Activated gamma-delta T cell treated with anti-CD3 and anti-CD28 coated beads, Interleukin-2, amount 50 U/mL, for 16 hours (primary cell): ENCODE measurements at places on chromosomes 1 and 21.

DNA sequence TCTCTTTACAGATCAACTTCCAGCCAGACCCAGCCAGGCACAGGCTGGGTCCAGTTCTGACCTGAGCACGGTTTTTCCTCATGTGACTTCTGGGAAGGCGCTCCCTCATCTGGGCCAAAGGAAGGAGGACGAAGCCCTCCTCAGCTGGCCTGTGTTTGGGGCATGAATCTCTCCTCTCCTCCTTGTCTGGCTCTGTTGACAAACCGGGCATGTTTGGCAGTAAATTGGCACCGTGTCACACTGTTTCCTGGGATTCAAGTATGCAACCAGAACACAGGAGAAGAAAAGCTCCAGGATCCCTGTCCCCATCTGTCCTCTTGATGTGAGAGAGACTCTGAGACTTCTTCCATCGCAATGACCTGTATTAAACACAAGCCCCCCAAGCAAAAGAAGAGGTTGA, 18.3 kb downstream of the NECAP2 start:
- DNase-seq: no peak

- DNase-seq: no peak
Observed at GRCh38 chr1:20672265-20672632, 11.1 kb upstream of the DDOST start.

DNA sequence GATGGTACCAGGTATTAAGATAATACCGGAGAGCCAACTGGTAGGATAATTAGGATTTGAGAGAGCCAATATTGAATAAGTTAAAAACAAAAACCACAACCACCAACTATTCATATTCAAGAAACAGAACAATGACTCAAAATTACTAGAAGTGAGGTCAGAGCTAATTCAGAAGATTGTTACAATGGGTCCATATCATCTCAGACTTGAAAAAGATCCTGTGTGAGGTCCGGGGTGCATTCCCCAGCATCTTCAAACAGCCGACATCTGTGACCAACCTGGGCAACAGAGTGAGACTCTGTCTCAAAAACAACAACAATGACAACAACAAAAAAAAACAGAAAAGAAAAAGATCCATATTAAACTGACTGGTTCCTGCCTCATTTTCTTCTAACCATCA, 18.6 kb downstream of the AK2 start:
- DNase-seq: no peak

DNA sequence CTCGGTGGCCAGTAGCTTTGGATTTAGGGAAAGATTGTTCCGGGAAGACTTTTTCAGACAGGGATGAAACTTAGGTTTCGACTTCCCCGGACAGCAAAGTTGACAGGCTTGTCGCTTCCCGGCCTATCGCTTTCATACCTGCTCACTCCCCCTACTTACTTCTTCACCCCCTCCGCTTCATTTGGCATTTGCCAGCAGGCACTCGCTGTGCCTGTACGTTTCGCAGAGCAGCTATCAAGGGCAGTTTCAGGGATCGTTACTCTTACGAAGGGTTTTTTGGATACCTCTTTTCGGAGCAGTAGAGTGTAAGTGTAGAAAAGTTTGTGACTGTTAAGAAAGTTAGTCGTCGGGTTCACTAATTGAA, 393 bp downstream of the BLZF1 start:
- no peak for DNase-seq

GRCh38 chr1:30319765-30320580, 403.4 kb downstream of the MATN1 start:
- no peak for DNase-seq

- no peak for DNase-seq
Observed at GRCh38 chr1:207888652-207889051, 22.3 kb downstream of the CD34 start.

DNA sequence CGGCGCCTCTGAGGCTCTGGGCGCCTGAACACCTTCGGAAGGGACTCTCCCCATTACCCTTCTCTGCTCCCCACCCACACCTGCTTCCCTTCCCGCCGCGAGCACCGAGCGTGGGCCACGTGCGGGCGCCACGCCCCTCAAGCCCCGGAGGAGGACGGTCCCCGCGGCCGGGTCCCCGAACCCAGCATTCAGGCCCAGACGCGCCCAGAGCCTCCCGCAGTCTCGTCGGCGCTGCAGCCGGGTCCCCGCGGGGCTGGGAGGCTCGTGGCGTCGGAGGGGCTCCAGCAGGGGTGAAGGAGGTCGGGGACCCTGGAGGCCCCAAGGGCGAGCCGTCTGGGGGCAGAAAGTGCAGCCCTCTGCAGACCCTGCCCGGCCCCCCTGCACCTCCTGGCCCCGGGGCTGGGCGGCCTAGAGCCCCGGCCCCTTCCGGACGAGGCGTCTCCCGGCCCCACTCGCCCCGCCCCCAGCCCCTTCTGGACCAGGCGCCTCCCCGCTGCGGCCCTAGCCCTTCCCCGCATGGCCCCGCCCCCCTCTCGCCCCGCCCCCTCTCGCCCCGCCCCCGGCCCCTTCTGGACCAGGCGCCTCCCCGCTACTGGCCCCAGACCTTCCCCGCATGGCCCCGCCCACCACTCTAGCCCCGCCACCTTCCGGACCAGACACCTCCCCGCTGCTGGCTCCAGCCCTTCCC, 378 bp upstream of the SMIM1 start:
- DNase-seq: peak; percentile 78

GRCh38 chr1:75725861-75726361, 1.4 kb downstream of the ACADM start:
- no peak for DNase-seq

GRCh38 chr1:29682919-29683295, 446.6 kb downstream of the PTPRU start:
- DNase-seq: no peak

DNA sequence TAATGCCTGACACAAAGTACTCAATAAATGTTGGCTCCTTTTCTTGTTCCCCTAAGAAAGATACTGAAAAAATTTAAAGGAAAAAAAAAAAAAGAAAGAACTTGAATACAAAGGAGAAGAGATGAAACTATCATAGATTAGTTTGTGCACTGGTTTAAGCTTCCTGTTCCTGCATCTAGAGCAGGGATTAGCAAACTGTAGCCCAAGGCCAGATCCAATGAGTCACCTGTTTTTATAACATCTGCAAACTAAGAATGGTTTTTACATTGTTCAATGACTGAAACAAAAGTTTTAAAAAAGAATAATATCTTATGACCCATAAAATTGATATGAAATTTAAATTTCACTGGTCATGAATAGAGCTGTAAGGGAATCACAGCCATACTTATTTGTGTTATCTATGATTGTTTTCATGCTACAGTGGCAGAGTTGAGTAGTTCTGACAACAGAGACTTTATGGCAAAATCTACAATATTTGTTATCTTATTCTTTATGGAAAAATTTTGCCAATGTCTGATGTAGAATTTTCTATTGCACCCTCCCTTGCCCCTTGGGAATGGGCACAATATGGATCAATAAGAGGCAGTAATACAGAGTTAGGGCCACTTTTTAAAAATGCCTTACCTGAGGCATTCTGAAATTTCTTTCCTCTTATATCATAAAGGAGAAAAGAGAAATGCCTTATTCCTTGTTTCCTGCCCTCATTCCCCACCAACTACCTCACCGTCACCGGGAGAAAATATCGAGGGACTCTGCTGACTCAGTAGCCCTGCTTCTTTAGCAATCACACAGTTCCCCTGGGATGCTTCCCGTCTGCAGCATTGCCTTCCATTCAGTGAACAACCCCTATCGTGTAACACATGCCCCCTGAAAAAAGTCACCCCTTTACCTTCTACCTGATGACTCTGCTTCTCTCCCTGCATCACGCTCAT, 50.6 kb downstream of the WDR64 start:
- DNase-seq: no peak

DNA sequence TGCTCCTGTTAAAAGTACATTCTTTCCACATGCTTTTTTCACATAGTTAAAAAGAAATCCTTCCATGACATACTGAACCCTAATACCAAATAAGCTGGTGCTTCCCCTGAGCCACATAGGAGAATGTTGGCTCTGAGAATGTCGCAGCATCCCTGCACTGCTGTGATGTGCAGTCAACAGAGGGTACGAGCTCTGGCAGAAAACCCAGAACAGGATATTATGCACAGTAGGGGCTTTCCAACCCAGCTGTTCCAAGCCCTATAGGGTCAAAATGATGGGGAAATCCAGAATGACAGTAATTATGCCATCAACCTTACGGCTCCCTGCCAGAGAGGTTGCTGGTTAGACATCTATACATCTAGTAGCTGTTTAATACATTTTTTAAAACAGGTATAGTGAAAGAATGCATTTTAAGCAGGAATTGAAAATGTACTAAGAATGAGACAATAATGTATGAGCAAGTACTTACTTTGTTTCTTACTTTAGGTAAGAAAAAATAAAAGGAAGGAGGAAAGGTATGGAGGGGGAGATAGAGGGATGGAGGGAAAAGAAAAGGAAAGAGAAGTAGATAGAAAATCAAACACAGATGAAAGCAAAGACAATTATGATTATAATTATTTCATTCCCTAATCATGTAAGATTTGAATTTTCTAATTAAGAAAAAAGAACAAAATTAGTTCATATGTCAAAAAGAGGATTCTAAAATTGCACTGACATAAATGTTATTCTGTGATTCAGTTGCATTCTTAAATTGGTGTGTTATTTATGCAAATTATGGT, 126.0 kb downstream of the NR5A2 start:
- peak; percentile 37 for DNase-seq

DNA sequence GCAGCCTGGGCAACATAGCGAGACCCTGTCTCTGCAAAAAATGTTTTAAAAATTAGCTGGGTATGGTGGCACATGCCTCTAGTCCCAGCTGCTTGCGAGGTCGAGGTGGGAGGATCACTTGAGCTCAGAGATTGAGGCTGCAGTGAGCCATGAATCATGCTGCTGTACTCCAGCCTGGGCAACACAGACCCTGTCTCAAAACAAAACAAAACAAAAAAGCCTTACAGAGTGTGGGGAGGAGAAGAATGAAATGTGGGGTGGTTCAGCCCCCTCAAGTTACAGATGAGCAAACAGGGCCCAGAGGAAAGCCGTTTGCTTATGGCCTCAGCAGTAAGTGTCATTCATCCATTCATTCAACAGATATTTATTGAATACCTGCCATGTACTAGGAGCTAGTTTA, 40.7 kb downstream of the RPS6KA1 start:
- no peak for DNase-seq

DNA sequence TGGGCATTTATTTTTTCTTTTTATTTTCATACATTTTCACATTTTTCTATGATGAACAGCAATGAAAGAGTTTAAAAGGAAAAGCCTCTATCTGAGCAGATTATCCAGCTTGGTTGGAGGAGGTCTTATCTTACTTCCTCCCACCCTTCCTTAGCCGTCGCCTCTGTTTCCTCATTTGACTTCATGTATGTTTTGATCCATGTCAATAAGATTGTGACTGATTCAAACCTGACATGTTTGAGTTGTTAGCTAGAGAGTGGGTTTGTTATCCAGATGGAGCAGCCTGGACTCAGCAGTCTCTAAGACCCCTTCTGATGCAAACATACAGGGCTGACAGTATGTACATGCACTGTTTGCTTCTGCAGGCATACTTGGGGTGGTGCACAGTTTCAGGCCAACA, 31.2 kb downstream of the MACO1 start:
- DNase-seq: no peak

DNA sequence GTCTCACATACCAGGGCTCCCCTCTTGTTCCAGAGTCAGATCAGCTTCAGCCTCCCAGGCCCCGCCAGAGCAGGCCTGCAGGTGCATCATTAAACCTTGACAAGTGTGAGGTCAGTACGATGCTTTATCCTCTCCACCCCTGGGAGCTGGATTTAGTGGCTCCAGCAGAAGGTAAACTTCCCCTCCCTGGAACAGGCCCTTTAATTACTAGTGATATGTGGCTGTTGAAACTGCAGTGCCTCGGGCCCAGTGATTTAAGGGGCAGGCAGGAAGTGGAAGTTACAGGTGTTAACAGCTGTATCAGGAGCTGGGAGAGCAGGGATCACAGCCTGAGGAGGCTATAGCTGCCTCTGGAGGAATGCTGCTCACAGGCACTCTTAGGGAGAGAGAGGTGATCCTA, 132.4 kb upstream of the KLHDC7A start:
- DNase-seq: no peak

DNA sequence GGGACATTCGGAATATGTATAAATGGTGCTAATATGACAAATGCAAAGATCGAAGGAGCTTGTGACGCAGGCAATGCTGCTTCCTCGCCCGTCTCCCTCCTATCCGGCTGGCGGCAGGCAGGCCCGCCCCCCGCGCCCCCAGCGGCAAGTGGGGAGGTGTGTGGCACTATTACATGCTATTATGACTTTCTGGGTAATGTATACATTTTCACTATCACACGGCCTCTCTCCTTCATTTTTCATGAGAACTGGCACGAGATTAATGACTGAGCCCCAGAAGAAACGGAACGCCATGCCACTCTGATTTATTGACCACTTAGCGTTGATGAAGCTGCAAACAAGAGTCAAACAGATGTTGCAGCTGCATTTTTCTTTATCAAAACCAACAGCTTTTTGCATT, 138.9 kb upstream of the VAMP3 start:
- DNase-seq: no peak

GRCh38 chr1:240126821-240127220, 35.1 kb downstream of the FMN2 start:
- DNase-seq: no peak

DNA sequence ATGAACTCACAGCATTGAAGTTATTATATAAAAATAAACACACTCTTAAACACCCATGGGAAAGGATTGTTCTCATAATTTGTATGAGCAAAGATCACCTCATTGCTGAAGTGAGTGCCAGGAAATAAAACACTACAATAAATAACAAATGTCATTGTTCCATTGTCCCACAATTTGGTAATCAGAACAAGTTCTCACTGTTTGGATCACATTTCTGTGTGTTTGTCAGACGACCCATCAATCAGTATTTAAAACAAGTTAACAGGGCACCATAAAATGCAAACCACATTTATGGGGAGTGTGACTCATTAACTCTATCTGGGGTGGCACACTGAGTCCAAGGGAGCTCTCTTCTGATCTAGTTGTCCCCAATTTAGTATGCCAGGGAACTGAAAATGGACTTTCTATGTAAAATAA, 124.5 kb downstream of the PTPRC start:
- DNase-seq: no peak

DNA sequence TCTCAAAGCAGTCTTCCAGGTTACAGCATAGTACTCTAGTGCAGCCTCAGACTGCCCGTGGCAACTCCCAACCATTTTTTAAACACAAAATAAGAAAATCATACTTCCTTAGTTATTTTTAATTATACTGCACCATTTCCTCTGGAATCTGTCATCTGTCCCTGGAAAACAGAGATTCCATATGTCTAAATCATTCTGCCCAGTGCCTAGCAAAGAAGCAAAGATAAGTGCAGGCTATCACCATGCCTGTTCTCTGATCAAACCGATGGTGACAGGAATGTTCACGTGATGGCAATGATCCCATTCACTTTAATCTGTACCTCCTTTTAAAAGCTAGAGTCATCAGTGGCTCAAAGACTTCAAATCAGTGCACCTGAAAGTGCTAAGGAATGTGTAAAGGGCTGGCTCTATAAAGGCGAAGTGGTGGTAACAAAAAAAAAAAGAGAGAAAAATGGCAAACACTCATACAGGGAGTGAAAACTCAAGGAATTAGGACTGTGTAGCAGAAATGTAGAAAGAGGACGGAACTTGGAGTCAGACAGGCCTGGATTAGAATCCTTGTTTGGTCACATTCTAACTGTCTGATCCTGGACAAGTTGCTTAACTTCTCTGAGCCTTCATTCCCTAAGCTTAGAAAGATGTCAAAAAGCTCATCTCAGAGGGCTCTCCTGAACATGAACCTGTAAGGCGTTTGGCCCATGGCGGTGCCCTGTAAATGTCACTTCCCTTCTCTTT, 9.9 kb upstream of the CCN1 start:
- DNase-seq: no peak
